B cell (primary cell): ENCODE measurements at places on chromosomes 13 and 19.

DNA sequence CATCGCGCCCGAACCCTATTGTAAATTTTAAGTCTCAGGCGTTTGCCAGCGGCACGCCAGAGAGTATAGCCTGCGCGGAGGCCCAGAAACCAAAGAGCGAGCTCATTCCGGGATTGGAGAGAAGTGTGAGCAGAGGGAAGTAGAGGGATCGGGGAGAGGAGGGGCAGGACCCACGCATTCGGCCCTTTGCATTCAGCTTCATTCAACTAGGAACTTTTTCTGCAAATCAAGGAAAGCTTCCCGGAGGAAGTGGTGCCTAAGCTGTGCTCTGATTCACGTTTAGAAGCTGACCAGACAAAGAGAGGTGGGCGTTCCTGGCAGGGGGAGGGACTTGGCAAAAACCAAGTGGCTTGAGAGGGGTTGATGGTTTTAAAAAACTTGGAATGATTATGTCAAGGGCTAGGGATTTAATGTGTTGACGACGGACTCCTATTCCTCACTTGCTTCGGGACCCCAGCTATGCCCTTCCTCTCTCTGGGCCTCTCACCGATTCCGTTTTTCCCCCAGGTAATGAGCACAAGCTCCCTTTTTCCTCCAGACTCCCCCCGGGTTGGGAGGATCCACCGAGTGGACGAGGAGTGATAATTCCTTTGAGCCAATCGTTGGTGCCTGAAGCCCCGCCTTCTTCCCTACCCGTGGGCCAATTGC is 811 bp upstream of the PRMT1 start:
- H3K36me3 ChIP-seq = no peaks in the 10 kb centered on the region
- peak overlapping the region; percentile 98 for H3K27ac ChIP-seq
- no peaks in the 10 kb centered on the region for H3K27me3 ChIP-seq

GRCh38 chr13:75717525-75717924 is 81.4 kb downstream of the LMO7 start:
- H3K36me3 ChIP-seq = no peaks in the 10 kb centered on the region
- no peak for DNase-seq
- no peak overlapping the region for H3K27ac ChIP-seq
- H3K27me3 ChIP-seq = no peaks in the 10 kb centered on the region
- no peaks in the 10 kb centered on the region for H3K4me1 ChIP-seq
- no peak overlapping the region for H3K4me3 ChIP-seq

GRCh38 chr19:32879741-32880140 is 10.2 kb upstream of the SLC7A9 start:
- no peaks in the 10 kb centered on the region for H3K4me1 ChIP-seq
- H3K4me3 ChIP-seq = no peak overlapping the region

GRCh38 chr13:50892210-50892944 is 17.2 kb upstream of the RNASEH2B start:
- peak overlapping the region; percentile 76 for H3K27ac ChIP-seq
- H3K27me3 ChIP-seq = no peaks in the 10 kb centered on the region
- H3K36me3 ChIP-seq = no peaks in the 10 kb centered on the region
- peaks cover 49% of the 10 kb centered on the region for H3K4me1 ChIP-seq
- peak overlapping the region; percentile 28 for H3K4me3 ChIP-seq

DNA sequence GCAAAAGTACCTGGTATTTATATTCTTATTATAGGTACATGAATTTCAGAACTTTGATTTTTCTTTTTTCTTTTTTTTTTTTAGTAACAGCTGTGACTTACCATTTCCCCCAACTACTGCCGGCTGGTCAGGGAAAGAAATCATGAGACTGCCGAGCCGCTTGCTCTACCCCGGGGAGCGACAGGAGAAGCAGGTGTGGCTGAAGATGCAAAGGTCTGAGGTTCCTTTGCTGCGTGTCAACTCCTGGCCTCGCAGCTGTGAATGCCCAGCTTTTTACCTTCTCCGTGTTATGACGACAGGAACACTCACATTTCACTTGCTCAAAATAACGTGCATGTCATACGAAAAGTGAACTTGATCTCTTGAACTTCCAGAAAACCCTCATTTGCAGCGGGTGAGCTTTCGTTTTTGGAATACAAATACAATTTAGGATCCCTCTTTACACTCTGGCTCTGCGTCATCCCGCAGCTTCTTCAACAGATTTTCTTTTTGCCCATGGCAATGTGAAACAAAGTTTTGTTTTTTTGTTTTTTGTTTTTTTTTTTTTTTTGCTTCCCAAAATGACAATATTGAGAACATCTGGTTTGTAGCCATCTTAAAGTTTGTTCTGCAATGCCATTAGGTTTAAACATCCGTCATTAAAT is 117.9 kb downstream of the EFNB2 start:
- no peak overlapping the region for H3K27ac ChIP-seq
- no peaks in the 10 kb centered on the region for H3K27me3 ChIP-seq
- no peak for DNase-seq
- H3K4me3 ChIP-seq = no peak overlapping the region
- no peaks in the 10 kb centered on the region for H3K36me3 ChIP-seq
